Stimulated activated CD4-positive, alpha-beta T cell treated with anti-CD3 and anti-CD28 coated beads, Interleukin-15, amount 100 ng/mL, for 1 hour (primary cell): ENCODE measurements at places on chromosomes 12 and 14.

- DNase-seq: peak; percentile 2
Observed at GRCh38 chr14:88791629-88792472, 902 bp downstream of the EML5 start.

- no peak for DNase-seq
Observed at GRCh38 chr12:91866566-91866965, 279.1 kb downstream of the BTG1 start.

DNA sequence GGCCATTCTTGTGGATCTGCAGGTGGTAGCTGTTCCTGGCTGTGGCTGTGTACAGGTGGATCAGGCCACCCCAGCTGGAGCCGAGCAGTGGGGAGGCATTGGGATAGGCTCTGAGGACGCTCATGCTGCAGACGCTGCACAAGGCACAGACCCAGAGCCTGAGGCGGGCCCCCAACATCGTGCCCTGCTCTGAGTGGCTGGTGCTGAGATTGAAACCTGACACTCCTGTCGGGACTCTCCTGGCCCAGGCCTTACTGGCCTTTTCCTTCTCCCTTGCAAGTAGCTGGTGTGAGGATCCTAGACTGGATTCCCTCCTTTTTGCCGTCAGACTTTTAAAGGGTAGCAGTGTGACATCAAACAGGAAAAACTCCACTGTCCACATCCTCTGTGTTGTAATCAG, at the start of gene FGF23:
Gene FGF23, minus strand, starts transcription at position 308 of the 400 bp plus-strand sequence. Its CDS starts 130 bp downstream, at position 178.
- no peak for DNase-seq

GRCh38 chr12:103936679-103937078, 6.5 kb downstream of the HSP90B1 start:
- DNase-seq: no peak

DNA sequence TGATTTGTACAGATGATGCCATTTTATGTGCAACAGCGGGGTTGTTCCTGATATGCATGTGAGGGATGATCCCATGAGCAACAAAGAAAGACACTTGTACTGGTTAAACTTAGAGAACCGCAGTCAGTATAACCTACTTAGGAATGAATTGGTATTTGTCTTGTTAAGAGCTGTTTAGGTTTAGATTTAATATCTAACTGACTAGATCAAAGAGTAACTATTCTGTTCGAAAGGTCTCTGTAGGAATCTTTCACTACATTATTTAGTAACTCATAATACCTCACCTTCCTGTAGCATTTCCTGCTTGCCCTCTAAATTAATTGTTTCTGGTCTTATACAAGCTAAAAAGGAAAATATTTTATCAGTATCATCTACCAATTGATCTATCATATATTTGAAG, 350.4 kb downstream of the TRHDE start:
- no peak for DNase-seq

- DNase-seq: no peak
Observed at GRCh38 chr12:19901841-19902240, 462.5 kb downstream of the AEBP2 start.

GRCh38 chr14:36423430-36423829, 96.6 kb downstream of the NKX2-1 start:
- no peak for DNase-seq

DNA sequence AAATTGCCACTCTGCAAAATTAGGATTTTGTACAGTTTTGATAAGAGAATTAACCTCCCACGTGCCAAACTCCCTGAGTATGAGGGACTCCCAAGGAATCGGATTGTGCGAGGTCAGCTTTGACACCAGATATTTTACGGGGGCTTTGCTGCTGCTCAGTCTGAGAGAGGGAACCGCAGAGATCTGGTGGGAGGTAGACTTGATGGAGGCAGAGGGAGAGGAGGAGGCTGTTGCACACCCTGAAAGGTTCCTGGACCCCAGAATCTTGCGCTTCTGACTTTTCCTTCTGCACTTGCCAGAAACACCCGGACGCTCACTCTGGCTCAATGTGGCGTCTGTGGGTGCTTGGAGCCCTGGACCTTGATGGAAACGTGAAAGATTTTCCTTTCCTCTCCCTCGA, 83.9 kb downstream of the PAPOLA start:
- DNase-seq: no peak

DNA sequence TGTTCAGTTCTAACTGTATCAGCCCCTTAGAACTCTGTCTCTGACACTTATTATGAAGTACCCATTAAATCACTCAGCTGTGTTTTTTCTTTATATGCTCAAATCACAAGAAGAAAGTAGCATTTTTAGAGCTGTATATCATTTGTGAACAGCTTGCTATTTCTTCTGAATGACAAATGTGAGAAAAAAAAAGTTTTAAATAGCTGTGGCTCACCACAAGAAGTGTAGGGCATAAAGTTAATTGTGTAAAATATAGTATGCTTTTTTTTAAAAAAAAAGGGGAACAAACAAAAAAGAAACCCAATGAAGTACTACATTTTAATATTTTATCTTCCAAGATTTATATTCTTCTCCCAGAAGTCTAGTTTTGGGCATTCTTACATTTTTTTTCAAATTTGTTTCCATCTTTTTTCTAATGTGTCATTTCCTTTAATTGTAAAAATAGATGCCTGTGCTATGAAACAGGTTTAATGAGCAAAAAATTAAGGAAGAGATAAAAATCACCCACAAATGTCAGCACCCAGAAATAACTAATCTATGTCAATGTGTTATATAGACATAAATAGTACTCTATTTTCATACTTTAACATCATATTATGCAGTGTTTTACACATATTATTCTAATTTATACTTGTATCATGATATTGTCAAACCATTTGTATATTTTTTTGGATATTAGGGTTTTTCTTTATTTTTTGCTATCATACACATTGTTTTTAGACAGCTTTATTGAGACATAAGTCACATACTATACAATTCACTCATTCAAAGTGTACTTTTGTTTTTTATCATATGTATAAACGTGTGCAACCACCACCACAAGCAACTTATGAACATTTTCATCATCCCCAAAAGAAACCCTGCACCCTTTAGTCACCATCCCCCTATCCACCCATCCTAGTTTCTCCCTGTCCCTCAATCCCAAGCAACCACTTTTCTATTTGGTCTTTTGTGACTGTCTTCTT, 22.4 kb upstream of the LRRK2 start:
- no peak for DNase-seq

GRCh38 chr14:23793532-23793931, 157.4 kb downstream of the DHRS2 start:
- DNase-seq: no peak

DNA sequence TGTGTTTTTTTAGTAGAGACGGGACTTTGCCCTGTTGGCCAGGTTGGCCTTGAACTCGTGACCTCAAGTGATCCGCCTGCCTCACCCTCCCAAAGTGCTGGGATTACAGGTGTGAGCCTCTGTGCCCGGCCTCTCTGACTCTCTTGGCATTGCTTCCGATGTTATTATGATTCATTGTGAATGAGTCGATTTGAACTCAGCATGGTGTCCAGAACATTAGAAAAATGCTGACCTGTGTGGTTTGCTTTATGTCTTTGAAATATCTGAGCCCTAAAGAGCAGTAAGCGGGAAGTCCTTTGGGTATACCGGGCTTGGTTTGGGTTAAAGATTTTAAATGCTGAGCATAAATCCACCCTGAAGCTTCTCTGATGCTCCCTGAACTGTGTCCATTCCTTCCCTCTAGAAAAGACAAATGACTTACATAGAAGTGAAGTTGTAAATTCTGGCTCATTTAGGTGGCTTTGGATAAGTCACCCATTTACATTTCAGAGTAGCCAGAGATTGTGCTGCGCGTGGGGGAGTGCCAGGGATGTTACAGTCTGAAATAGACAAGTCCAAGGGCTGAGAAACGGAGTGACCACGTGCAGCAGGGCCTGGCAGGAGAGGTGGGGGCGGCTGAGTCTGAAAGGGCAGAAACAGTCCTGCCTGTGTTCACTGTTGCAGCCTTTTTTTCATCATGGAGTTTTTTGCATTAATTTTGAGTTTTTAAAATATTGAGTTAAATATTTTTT, 39.6 kb downstream of the SLC15A4 start:
- DNase-seq: no peak

DNA sequence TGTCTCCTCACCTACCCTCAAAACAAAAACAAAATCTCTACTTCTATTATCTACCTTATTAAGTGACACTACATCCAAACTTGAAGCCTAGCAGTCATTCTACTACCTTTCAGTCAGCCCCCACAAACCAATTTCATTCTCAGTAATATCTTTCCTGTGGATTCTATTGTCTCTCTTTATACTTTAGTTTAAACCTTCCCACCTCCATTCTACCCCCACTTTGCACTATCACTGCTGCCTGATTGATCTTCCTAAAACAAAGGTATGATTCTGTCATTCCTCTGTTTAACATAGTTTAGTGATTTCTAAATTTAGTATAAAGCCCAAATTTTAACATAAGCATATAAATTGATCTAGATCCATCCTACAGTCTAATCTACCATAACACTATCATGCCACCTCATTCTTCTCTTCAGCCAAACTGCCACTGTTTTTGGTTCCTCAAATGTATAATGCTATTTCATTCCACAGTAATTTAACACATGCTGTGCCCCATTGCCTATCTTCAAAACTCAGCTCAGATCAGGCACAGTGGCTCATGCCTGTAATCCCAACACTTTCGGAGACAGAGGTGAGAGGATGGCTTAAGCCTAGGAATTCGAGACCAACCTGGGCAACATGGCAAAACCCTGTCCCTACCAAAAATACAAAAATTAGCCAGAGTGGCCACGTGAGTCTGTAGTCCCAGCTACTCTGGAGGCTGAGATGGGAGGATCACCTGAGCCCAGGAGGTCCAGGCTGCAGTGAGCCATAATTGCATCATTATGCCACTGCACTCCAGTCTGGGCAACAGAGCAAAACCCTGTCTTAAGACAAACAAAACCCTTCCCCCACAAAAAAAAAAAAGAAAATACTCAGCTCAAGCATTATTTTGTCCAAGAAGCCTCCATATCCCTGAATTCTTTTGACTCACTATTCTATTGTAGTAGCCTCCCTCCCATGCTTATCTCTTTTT, 3.1 kb upstream of the STRN3 start:
- DNase-seq: no peak

- DNase-seq: no peak
Observed at GRCh38 chr12:70271025-70271424, 27.8 kb downstream of the CNOT2 start.

DNA sequence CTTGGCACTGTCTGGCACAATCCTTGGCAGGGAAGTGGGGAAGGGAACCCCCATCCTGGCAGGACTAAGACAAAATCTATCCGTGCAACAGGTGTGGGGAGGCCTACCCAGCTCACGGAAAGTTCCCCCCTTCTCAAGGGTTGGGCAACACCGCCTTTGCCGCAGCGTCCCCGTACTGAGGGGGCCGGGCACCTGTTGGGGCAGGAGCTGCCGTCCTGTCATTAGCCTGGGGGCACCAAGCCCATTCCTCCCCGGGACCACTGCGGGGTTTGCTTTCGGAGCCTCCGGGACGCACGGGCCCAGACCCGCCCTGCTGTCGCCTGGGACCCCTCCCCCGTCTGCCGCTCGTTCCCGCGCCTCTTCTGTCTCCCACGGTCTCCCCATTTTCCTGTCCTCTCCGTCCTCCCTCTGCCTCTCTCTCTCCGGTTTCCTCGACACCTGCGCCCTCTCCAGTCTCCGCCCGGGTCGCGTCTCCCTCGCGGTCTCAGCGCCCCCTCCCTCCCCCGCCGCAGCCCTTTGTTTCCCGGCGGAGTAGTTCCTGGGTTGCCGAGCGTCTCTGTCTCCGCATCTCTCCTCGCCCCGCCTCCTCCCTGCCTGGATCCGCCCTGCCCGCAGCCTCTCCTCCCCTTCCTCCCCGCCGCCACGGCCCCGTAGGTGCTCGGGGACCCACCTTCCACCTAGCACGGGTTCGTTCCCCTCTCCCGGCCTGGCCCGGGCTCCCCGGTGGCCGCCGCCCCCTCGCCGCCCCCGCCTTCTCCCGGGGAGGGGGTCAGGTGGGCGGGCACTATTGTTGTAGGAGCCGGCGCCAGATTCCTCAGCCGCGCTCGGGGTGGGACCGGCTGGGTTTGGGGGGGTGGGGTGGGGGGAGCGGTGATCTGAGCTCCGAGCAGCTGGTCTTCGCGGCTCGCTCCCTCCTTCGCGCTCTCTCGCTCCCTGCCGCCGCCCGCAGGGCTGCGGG, at the start of gene CACNB3:
Gene CACNB3, plus strand, starts transcription at position 624 of the 958 bp plus-strand sequence. CDS start 434 bp downstream, outside the sequence.
- peak; percentile 46 for DNase-seq

DNA sequence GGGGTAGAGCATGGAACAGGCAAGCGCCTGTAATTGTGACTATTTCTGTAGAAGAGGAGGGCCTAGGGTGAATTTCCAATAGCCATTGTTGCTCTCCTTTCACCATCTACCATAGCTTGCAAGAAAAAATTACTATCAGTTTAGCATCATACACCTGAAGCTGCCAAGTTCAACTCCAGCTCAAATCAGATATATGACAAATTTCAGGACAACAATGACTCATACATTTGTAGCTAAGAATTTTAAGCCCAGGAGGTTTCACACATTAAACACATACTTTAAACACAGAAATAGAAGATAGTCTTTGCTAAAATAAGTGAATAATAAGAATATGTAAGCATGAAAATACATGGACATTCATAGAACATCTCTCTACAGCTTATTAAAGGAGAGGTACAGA, 17.6 kb upstream of the G2E3 start:
- no peak for DNase-seq

- no peak for DNase-seq
Observed at GRCh38 chr14:31110872-31111271, 84.7 kb upstream of the STRN3 start.

DNA sequence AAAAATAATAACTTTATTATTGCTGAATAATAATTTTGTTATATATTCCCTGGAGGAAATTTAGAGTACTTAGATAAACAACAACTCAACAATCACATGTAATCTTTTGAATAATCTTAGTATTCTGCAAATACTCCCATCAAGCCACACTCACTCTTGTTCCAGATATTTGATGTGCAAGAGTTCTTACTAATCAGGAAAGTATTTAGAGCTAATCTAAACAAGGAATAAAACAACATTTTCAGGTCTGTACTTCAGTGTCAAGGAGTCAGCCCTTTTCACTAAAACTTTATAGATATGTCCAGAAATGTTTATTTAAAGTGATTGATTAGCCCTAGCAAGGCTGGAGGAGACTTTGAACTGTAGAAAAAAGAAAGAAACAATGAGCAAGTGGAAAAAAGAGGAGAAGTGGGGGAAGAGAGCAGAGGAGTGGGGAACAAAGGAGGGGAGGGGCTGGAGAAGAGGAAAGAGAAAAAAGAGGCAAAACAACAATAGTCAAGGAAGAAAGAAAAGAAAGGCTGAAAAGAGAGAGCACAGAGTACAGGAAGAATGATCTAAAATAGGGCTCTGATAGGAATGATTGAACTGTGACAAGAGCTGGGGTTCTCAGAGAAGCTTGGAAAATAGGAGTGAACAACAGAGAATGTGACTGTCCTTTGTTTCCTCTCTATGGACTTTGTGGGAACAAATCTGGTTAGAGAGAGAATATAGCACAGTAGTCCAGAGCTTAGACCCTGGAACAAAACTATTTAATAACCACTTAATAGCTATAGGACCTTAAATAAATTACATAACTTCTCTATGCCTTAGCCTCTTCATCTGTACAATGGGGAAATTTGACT, 238.7 kb downstream of the AKAP6 start:
- no peak for DNase-seq

DNA sequence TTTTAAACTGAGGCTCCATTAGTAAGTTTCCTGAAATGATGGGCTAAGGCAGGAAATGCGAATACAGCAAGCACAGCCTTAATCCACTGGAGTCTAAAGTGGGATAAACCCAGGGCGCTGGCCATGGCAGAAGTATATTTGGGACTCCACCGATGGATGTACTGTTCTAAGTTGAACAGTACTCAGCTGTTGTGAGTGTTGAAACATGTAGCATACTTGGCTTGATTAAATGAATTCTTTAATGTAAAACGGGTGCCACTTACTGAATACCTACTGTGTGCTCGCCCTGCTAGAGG, 996 bp downstream of the SSPN start:
- no peak for DNase-seq
